Stimulated activated CD8-positive, alpha-beta memory T cell treated with anti-CD3 and anti-CD28 coated beads, Interleukin-4, amount 100 ng/mL, for 1 hour (primary cell): ENCODE measurements at places on chromosomes 4 and X.

GRCh38 chrX:8565729-8566128, 101.1 kb downstream of the VCX3B start:
- no peak for DNase-seq

DNA sequence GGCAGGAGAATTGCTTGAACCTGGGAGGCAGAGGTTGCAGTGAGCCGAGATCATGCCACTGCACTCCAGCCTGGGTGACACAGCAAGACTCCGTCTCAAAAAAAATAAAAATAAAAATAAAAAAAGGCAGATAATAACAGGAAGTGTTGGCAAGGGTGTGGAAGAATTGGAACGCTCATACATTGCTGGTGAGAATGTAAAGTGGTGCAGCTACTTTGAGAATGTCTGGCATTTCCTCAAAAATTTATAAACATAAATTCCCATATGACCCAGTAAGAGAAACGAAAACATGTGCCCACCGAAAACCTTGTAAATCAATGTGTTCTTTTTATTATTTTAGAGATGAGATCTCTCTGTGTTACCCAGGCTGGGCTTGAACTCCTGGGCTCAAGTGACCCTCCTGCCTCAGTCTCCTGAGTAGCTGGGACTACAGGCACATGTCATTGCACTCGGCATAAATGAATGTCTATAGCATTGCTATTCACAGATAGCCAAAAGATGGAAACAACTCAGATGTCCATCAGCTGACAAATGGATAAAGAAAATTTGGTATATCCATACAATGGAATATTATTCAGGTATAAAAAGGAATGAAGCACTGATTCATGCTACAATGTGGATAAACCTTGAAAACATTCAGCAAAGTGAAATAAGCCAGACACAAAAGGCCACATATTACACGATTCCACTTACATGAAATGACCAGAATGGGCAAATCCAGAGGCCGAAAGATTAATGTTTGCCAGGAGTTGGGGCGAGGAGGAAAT, 63.7 kb upstream of the PLAC1 start:
- DNase-seq: no peak

- no peak for DNase-seq
Observed at GRCh38 chr4:82785611-82786400, 12.8 kb downstream of the SCD5 start.

- no peak for DNase-seq
Observed at GRCh38 chr4:24747234-24747975, 48.0 kb upstream of the SOD3 start.

GRCh38 chrX:31057691-31058090, 14.2 kb downstream of the FTHL17 start:
- no peak for DNase-seq

DNA sequence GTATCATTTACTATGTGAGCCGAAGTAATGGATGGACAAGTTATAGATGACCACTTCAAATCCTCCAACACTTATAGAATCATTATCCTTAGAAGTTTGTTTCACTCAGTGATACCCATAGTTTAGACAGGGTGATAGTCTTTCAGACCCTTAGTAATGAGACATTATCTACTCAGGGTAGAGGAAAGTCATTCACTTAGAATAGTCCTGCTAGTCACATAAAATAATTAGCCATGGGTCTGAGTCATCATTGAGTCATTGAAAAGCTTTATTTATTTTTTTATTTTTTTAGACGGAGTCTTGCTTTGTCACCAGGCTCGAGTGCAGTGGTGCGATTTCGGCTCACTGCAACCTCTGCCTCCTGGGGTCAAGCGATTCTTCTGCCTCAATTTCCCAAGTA, 321.7 kb upstream of the FSTL5 start:
- no peak for DNase-seq
